Activated naive CD8-positive, alpha-beta T cell treated with anti-CD3 and anti-CD28 coated beads, Interleukin-2, amount 50 U/mL, for 16 hours (primary cell): ENCODE measurements at places on chromosomes 16 and 17.

DNA sequence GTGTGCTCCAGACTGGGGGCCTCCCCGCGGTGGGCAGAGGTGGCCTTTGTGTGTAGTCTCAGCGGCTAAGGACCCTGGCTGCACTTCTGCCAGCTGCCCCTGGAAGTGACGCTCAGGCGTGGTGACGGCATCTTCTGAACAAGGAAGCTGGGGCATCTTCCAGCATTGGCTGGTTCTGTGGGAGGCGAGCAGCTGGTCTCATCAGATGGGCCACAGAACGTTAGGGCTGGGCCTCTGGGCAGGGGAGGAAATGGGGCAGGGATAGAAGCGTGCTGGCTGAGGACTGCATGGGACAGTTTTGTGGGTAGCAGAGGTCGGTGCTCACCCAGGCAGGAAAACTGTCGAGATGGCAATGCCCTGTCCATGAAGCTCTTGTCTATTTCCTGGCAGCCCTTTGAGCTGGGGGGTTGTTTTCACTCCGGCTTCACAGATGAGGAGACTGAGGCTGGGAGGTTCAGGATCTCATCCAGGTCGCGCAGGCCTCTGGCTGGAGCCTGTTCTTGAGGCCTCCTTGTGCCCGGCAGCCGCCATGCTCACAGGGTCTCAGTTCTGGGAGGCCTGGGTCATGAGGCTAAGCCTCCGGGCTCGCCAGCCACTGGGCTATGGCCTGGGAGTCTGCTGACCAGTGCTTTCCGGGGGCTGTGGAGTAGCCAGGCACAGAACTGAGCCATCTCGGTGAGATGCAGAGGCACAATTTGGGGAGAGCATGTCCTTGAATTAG, 16.3 kb downstream of the IRF8 start:
- no peak for DNase-seq

GRCh38 chr17:78173097-78173715, 4.8 kb downstream of the SYNGR2 start:
- no peak for DNase-seq

- no peak for DNase-seq
Measured at GRCh38 chr16:84087466-84088151, 29.1 kb downstream of the MBTPS1 start.

DNA sequence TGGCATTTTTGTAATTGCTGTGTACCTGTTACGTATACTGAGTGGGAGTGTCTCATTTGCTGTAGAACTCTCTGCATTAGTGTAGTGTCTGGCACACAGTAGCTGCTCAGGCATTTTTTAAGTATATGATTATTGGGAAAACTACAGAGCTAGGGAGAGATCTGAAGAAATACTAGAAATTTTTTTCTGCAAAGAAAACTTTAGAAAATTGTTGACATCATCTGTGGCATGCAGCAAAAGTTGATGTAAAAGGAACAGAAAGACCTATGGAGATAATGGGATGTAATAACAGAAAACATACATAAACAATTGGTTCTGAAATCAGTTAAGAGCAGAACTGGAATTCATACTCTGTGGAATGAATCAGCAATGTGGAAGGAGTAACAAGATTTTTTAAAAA, 11.6 kb downstream of the CLTC start:
- no peak for DNase-seq

DNA sequence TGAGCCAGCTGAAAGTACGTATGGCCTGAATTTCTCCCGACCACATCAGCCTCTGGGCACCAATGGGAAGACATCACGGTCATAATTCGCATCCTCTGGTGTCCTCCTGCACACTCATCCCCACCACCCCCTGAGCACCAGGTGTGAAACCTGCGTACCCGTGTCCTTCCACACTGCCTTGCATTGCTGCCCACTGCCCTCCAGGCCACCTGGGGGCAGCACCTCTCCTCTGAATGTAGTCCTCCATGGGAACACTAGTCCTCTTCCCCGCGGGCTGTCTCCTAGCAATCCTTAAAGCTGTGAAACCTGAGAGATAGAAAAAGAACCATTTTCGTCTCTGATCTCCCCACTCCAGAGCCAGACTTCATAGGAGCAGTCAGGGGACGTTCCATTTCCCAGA, 125.5 kb downstream of the ZNF18 start:
- DNase-seq, result no peak

- no peak for DNase-seq
Measured at GRCh38 chr16:55357241-55357640, 33.2 kb downstream of the IRX6 start.

GRCh38 chr17:4609761-4610160, 25.4 kb downstream of the SMTNL2 start:
- DNase-seq, result no peak

- no peak for DNase-seq
Measured at GRCh38 chr17:42518755-42519545, 17.1 kb upstream of the NAGLU start.

GRCh38 chr16:57830890-57831484, 28.7 kb upstream of the KIFC3 start:
- DNase-seq, result no peak

DNA sequence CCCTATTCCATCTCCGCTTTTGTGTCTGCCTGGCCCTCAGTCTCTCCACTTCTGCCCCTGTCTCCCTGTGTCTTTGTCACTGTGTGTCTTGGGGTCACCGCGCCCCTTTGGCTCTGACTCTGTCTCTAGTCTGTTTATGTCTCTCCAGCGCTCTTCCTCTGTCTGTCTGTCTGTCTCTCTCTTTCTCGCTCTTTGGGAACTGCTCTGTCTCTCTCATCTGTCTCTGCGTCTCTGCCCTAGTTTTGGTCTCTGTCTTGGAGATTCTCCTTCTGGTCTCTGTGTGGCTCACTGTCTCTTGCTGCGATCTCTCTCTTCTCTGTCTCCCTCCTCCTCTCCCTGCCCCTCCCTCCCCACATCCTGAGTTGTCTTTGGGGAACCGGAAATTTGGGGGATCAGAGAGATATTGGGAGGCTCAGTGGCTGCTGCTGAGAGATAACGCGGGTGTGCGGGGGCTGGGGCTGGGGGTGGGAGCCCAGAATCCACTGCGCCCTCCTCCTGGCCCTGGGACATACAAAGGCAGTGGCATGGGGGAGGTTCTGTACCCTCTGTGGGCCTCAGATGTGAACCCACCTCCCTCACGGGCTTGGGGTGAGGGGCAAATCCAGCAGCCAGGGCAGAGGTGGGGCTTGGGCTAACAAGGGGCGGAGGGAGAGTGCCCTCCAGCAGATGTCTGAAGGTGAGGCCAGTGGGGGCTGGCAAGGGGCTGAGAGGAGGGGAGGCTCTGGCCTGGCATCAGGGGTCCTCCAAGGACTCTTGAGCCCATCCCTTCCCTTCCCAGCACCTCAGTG, 24.4 kb downstream of the LAT start:
- DNase-seq, result no peak

- no peak for DNase-seq
Measured at GRCh38 chr17:28958820-28959455, 7.6 kb upstream of the PHF12 start.

DNA sequence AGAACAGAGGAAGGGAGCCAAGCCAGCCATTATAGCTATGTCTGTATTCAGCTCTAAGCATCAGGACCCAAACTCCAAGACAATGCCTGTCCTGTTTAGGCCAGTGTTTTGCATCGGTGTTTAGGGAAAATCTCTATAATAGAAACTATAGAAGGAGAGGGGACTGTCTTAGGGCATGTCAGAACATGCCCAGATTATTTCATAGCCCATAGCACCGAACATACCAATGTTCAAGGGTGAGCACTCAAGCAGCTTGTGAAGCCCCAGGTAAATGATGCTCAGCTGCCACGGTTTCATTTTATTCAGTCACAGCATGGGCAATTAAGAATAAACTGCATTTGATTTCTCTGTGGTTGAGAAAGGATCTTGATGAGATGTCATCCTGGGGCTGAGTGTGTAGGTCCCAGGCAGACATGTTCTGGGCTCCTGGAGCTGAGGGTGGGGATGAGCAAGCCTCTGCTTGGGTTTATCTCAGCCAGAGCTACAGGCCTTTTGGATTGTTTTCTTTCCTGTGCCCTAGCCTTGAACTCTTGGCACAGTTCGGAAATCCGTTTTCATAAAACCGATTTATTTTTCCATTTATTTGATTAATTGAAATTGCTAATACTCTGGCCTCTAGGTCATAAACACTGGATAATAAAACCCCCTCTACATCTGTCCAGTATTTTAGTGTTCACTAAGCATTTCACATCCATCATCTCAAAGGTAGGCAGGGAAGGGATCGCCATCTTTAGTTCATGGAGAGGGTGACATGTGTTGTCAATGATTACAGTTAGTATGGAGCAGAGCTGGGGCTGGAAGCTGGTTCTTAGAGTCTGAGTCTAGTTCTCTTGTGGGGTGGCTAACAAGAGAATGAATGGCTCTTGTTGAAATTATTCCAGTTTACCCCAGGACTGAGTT, 290.7 kb upstream of the ASIC2 start:
- DNase-seq, result no peak

GRCh38 chr17:64040206-64040605, 19.8 kb upstream of the ICAM2 start:
- DNase-seq, result no peak

DNA sequence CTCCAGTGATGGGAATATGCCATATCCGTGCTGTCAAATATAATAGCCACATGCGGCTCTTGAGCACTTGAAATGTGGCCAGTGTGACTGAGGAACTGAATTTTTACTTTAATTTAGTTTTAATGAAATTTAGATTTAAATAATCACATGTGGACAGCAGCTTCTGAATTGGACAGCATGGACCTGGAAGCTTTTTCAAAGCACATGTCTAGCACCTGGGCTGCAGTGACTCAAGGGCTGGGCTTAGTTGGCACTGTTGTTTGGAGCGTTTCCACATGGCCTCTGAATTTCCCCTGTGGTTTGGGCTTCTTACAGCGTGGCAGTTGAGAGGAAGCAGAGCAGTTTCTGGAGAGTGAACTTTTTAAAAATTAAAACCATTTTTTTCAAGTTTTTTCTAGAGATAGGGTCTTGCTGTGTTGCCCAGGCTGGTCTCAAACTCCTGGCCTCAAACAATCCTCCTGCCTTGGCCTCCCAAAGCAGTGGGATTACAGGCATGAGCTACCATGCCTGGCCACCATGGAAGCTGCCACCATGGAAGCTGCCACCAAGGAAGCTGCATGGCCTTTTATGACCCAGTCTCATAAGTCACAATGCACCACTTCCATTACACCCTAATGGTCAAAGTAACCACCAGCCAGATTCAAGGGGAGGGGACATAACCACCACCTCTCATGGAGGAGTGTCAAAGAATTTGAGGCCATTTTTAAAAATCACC, 6.7 kb upstream of the TOB1 start:
- DNase-seq, result no peak

- DNase-seq, result no peak
Measured at GRCh38 chr17:57084361-57084801, 665 bp upstream of the AKAP1 start.

DNA sequence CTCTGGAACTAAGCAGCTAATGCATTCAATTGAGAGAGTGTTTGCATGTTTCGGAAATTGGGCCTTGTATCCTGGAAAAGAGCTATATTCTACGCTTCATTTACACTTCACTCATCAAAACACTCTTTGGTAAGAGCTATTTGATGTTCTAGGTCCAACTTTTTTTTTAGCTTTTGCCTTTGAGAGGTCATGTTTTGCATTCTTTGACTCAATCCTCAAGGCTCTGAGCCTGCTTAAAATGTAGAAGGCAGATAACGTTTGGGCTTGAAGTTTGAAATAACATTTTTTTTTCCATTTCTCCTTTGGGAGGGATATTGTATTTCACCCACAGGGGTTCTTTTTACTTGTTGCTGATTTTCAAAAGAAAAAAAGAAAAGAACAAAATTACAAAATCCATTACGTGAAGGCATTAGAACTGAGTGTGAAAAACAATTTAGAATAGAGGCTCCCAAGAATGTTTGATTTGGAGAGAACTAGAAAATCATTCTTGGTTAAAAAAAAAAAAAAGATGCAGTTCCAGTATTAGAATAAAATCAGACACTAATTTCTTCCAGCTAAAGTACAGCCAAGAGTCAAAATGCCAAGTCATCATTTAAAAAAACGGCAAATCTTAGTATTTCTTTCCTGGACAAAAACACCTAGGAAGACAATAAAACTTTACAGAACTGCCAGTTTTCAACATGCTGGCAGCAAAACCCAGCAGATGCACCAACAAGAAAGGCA, 268.5 kb downstream of the GRIN2A start:
- no peak for DNase-seq

GRCh38 chr16:46822270-46822669, 8.7 kb downstream of the C16orf87 start:
- DNase-seq, result no peak

DNA sequence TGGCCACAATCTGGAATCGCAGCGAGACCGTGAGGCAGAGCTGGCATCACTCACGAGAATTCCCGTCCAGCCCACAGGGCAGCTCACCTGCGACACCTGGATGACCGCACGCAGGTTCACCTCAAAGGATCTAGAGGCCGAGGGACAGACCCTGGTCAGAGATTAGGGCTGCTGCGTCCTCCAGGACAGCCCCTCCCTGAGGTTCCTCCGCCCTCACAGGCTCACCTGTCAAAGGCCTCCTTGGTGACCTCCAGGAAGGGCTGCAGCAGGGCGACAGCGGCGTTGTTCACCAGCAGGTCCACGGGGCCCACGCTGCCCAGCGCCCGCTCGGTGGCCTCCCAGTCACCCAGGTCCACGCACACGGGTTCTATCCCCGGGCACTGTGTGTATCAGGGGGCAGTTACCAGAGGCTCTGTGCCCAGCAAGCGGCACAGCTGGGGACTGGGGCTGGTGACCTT, 834 bp downstream of the DCXR start:
- no peak for DNase-seq

- DNase-seq, result no peak
Measured at GRCh38 chr17:40518401-40519088, 17.1 kb upstream of the TNS4 start.

- DNase-seq, result peak; percentile 74
Measured at GRCh38 chr17:49567871-49568694, 7.6 kb upstream of the NXPH3 start.

GRCh38 chr17:28878981-28879380, 18.6 kb downstream of the FLOT2 start:
- DNase-seq, result no peak

DNA sequence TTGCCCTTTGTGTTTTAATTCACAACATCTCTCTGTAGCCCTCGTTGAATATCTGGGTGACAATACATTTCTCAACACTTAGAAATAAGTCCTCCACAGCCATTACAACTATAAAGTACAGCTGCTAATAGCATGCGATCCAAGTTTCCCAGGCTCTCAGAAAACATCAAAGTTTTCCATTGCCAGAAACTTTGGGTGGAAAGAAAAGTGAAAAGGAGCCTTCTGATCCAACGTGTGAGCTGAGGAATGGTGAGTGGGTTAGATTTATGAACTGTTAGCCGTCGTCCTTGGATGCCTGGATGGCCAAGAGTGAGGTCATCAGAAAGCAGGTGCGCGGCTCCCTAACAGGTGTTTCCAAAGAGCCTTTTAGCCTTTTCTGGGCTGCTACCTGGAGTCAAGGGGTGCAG, 258.0 kb downstream of the PMP22 start:
- no peak for DNase-seq

DNA sequence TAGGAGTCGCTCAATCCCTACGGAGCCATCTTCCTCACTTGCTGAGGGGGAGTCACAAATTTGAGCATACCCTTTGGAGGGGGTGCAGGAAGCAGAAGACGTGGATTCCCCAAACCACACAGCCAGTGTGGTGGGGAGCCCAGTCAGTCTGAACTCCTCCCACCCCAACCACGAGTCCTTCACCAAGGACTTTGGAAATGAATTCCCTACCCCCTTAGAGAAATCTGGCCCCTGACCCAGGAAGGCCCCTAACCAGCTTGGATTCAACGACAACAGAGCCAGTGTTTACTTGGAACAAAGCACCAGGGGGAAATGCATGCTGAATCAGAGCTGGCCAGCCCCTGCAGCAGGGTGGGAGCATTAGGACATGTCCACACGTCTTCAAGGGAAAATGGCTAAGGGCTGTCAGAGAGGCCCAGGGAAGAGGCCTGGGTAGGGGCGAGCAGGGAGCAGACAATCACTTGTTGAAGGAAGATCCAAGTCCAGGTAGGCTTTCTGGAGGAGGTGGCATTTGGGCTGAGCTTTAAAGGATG, 5.5 kb upstream of the TMEM92 start:
- no peak for DNase-seq
